ENCODE measurements at places on chromosomes 3 and 15.
A peak's percentile ranks its signal among the peaks of the same experiment; 100 is the strongest.

- peak; percentile 74 for DNase-seq
Measured at GRCh38 chr3:13420831-13421765, 976 bp upstream of the NUP210 start.

- no peak for DNase-seq
Measured at GRCh38 chr3:191688756-191689433, 227.9 kb downstream of the PYDC2 start.

- peak; percentile 23 for DNase-seq
Measured at GRCh38 chr15:77528290-77528967, 104.3 kb downstream of the LINGO1 start.

DNA sequence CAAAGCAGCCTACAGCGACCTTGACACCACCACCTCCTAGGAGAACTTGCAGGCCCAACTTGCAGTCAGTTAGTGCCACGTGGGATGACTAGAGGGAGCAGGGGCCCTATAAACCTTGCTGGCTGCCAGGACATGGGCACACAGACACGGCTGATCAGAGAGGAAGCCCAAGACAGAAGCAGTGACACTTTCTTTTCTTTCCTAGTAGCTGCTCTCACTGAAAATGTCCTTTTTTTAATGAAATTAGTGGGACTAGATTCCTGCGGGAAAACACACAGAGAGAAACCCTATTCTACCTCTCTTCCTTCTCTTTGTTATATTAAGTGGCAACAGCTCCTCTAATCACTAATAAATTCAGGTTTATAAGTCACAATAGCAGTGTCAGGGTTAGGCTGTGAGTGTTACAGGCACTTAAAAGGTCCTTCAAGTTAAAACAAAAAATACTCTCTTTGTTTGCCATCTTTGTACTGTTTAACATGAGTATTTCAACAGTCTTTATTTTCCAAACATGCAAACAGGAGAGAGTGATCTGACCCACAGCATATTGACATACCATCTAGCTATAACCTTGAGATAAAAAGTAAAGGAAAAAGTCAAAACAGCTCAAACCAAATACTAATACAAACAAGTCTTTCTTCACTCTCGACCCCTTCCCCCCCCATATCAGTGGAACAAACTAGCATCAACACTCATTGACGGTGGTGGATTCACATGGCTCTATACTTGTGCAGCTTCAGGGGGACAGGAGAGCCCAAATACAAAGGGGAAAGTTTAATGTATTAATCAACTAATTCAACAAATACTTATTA lies 2.1 kb upstream of the TMEM212 start:
- DNase-seq: no peak

DNA sequence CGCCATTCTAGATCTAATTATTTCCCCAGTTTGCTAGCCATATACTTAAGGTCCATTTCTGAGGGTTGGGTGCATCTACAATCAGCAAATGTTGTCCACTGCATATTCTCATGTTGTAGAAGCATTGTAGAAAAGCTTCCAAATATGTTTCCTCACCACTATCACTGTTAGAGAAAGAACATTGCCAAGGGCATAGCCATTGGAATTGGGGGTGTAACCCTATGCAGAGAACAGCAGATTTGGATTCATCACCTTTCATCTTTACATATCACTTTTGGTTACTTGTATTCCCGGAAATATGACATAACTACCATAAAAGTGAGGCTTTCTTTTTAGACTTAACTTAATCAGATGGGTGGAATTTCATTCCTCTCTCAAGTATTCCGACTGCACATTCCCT lies 203.6 kb downstream of the LSAMP start:
- DNase-seq: no peak

GRCh38 chr3:66076861-66077470 lies 38.2 kb upstream of the MAGI1 start:
- DNase-seq: no peak

GRCh38 chr15:40782609-40783227 lies 12.9 kb downstream of the C15orf62 start:
- DNase-seq: peak; percentile 85

DNA sequence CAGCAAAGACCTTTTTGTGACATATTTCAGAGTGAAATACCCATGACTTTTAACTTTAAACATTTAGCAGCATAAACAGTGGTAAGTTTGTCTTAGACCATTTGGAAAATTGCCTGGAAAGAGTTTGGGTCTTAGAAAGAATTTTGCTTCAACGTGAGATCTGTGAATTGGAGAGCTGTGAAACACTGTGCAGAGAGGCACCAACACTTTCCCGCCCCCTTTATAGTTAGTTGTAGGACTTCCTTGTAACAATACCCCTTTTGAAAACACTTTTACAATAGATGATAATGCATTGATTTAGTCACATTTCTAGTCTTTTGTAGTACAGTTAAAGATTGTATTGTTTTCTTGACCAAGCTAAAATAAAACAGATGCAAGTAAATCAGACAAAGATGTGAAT lies 43.5 kb upstream of the MBNL1 start:
- no peak for DNase-seq

DNA sequence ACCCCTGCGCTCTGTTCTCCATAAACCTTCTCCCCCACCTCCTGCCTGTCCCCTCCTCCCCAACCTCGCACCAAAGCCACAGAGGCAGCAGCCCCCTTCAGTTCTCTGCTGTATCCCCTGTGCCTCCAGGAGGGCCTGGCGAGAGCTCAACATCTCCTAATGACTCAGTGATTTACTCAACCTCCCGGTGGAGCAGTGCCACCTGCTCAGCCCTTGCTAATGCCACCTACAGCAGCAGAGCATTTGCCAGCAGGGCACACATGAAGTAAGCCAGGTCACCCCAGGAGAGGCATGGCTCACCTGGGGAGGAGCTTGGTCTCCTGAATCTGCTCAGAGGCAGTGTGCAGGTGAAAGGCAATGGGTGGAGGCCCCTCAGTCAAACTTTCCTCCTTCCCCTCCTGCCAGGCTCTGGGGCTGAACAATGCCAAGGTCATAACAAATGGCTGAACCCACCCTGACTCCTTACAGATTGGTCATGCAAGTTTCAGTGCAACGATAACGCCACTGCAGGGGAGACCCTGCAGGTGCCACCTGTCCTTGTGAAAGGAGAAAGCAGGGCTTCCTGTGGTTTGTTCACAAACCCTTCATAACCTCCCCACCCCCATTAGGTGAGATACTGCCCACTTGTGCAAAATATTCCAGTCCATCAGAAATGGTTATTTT lies 19.8 kb downstream of the TRPM1 start:
- no peak for DNase-seq

DNA sequence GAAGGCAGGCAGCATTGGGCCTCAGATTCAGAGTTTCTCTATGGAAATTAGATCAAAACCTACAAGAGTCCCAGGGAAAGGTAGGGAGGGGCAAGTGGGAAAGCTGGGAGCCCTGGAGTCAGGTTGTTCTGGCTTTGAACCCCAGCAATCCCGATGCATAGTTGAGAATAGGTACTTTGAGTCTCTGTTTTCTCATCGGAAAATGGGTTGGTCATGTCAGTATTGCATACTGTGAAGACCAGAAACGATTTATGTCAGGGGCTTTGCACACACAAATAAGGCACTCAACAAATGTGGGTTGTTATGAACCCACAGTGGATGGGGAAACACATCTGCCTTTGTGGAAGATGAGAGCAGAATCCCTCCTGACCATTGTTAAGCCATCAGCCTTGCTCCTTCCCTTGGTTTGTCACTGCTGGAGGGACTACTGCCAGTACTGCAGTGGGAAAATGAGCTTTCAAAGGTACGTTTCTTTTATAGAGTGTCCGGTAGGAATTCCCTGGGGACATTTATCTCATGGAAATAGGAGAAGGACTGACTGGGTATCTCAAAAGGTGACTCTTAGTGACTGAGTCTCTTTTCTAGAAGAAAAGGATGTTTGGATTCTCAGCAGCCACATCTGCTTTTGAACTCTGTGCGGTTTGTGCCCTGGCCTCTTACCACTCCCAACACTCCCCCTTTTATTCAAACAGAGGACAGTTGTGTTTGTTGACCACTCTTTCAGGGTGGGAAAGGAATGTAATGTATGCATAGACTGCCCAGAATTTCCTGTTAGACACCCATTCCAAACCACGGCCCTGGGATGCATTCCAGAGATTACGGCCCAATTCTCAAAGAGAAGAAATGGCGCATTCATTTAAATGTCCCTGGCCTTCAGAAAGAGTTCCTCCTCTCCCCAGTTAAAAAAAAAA lies 54.6 kb upstream of the VILL start:
- DNase-seq: no peak
